ENCODE measurements at places on chromosomes 2 and 18.

DNA sequence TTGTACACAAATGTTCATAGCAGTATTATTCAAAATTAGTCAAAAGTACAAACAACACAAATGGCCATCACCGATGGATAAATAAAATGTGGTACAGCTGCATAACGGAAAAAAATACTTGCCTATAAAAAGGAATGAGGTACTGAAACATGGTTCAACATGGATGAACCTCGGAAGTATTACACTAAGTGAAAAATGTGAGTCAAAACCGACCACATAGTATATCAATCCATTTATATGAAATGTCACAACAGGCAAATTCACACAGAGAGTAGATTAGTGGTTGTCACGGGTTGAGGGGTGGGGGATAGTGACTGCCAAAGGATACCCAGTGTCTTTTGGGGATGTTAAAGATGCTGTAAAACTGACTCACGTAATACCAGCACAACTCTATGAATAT lies 3.5 kb downstream of the SS18 start:
- DNase-seq = no peak

DNA sequence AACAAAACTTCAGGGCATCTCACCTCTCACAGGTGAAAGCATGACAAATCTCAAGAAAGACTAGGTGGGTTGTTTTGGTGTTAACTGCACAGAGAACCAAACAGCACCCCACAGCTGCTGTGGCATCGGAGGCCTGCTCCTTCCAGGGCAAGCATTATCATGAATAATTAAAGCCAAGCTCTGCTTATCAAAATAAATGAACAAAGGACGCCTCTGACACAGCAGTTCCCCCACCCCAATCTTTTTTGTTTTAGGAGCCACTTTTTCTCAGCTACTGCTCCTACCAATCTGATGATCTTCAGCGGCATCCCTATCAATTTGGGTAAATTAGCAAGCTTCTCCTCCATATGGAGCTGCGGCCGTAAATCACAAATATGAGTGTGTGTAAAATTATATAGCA lies 58.6 kb downstream of the KLF7 start:
- no peak for DNase-seq

DNA sequence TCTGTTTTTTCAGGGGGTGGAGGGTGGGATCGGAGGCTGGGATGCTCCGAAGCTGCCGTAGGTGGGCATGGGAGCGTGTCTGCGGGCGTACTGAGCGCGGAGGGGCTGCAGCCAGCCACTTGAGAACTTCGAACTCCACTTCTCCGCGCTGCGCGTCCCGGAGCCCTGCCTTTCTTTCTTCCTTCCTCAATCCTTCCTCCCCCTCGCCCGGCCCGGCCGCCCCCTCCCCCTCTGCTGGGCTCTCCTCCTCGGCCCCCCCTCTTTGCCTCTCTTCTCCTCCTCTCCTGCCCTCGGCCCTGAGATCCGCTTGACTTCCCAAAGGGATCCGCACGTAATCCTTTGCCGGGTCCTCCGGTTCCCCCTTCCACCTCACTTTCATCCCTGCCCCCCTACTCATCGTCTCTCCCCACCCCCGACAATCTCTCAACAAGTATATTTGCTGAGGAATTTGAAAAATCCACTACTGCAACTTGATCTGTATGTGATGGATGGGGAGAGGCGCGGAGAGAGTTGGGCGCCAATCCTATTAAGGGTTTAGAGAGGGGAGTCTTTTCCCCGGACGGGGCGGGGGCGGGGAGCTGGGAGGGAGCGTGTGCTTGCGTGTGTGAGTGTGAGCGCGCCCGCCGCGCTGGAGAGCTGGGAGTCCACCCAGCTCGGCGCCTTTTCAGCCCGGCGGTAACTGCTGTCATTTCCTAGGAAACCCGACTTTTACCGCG lies 1.1 kb downstream of the GLI2 start:
- peak; percentile 33 for DNase-seq

GRCh38 chr2:159622966-159623365 lies 6.6 kb upstream of the BAZ2B start:
- no peak for DNase-seq

DNA sequence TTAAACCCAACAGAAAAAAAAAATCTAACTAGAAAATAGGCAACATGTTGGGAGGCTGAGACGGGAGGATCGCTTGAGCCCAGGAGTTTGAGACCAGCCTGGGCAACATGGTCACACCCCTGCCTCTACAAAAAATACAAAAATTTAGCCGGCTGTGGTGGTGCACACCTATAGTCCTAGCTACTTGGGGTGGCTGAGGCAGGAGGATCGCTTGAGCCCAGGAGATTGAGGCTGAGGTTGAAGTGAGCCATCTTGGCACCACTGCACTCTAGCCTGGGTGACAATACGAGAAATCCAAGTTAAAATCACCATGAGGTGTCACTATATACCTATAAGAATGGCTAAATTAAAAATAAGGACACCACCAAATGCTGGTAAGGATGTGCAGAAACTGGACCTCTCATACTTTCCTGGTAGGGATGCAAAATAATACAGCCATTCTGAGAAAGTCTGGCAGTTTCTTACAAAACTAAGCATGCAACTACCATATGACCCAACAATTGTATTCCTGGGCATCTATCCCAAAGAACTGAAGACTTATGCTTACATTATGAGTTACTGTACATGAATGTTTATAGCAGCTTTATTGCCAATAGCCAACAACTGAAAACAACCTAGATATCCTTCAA lies 2.2 kb downstream of the SEPTIN10 start:
- no peak for DNase-seq

GRCh38 chr18:12857215-12857905 lies 26.7 kb downstream of the PTPN2 start:
- no peak for DNase-seq

- no peak for DNase-seq
Observed at GRCh38 chr2:19738707-19739106, 163.1 kb downstream of the TTC32 start.

GRCh38 chr2:207143215-207144172 lies 22.3 kb downstream of the KLF7 start:
- DNase-seq = peak; percentile 82

DNA sequence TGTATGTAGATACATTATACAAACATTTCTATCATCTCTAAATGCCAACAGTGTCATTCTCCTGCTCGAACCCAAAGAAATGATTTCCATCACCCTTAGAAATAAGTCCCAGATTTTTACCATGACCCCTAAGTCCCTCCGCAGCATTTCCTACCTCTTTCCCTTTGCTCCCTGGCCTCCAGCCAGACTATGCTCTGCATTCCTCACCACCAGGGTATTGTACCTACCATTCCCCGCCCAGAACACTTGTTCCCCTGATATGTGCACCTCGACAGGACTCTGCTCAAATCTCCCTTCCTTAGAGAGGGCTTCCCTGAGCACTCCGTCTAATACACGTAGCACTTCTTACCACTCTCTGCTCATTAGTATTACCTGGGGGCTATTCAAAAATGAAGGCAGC lies 630.2 kb downstream of the ARHGAP15 start:
- no peak for DNase-seq
